Cardiac muscle cell (in vitro differentiated cells and primary cell): ENCODE measurements at places on chromosomes 7 and 10. TPM values are rescaled to one million over a fixed set of nuclear protein-coding genes. Genes with fewer than 3 reads are reported as not detected.

DNA sequence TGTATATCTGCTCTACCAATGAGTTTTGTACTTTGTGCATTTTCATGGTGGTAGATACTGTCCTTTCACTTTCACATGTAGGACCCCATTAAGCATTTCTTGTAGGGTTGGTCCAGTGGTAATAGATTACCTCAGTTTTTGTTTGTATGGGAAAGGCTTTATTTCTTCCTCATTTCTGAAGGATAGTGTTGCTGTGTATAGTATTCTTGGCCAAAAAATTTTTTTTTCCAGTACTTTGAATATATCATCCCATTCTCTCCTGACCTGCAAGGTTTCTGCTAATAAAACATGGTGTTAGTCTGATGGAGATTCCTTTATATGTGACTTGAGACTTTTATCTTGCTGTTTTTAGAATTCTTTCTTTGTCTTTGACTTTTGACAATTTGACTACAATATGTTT is 12.0 kb downstream of the GIMAP8 start:
- no peaks in the 10 kb centered on the region for H3K36me3 ChIP-seq
- no peaks in the 10 kb centered on the region for H3K4me1 ChIP-seq
- DNase-seq: no peak

DNA sequence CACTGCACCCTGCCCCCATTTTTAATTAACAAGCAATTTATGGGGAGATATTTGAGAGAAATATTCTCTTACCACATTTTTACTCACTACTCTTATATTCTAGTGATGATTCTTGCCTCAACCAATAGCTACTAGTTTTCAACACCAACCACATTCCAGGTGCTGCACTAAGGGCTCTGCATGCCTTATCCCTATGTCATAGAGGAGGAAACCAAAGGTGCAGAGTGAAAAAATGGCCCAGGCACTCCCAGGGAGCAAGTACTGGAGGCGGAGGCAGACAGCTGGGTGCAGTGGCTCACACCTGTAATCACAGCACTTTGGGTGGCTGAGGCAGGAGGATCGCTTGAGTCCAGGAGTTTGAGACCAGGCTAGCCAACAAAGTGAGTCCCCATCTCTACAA is 35.5 kb upstream of the TPST1 start:
- H3K36me3 ChIP-seq: no peaks in the 10 kb centered on the region
- H3K27me3 ChIP-seq: no peaks in the 10 kb centered on the region
- no peak overlapping the region for H3K27ac ChIP-seq
- no peaks in the 10 kb centered on the region for H3K4me1 ChIP-seq

DNA sequence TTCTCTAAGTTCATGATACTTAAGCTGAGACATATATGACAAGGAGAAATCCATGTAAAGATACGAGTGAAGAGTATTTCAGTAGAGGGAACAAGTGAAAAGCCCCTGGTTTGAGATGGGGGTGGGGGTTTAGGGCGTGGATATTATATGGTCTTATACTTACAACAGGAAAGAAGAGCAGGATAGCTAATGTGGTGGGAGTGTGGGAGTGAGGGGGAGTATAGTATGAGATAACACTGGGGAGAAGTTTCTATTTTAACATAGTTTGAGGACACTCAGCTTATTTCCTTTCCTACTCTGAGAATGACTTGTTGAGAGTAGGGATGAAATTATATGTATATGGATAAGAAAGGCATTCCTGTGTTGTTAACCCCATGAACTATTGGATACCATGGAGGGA is 36.5 kb downstream of the MCU start:
- H3K4me1 ChIP-seq: peaks cover 19% of the 10 kb centered on the region
- no peak overlapping the region for H3K27ac ChIP-seq
- no peaks in the 10 kb centered on the region for H3K27me3 ChIP-seq

GRCh38 chr7:121123032-121123431 is 134.5 kb downstream of the CPED1 start:
- H3K36me3 ChIP-seq: no peaks in the 10 kb centered on the region
- no peaks in the 10 kb centered on the region for H3K27me3 ChIP-seq
- no peak overlapping the region for H3K27ac ChIP-seq
- no peak overlapping the region for H3K4me3 ChIP-seq
- no peak for DNase-seq

SMKR1 gene
- 0.39 TPM in 1 of 2 replicates, not detected in the other for total RNA-seq

SORCS1 gene
- total RNA-seq: 60.1 and 73.0 TPM in 2 replicates

FAM241B gene
- total RNA-seq: 8.5 and 13.7 TPM in 2 replicates

NT5C2 gene
- total RNA-seq: 36.9 and 51.1 TPM in 2 replicates
